Lung microvascular endothelial cell (primary cell): ENCODE measurements at places on chromosomes 4 and X.

DNA sequence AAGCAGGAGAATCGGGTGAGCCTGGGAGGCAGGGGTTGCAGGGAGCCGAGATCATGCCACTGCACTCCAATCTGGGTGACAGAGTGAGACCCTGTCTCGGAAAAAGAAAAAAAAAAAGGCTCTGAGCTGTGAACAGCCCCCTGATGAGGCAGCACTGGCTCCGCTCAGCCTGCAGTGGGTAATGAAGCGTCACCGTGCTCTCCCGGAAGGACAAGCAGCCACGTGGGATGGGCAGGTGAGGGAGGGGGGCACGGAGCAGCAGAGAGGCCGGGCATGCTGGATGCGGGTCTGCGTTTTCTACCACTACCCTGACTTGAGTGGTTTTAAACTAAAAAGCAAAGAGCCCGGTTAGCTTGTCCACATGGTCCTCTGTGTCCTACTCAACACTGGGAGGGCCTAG, 15.5 kb downstream of the TACC3 start:
- no peak for DNase-seq

DNA sequence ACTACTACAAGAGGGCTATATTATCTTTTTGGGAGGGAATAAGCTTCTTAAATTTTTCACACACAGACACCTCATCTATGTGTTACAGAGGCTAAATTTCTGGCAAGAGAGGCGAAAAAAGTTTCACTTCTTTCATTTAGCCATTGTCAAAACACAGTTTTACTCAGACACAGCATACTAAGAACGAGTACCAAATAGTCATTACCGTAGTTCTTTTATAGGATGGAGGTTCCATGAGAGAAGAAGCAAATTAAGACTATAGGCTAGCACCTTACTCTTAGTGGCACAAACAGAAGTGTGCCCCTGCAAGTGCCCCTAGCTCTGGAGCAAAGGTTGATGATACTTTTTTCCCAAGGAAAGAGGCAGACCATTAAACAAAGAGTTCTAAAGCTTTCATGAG, 26.2 kb downstream of the UGT2B7 start:
- DNase-seq, result no peak

DNA sequence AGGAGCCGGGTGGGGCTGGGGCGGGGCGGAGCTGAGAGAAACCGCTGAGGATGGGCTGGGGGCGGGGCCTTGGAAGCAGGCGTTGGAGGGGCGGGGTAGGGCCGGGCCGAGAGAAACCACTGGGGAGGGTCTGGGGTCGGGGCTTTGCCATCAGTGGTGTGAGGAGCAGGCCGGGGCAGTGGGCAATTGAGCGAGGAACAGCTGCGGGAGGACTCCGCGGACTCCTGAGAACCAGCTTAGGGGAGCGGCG, 1.3 kb upstream of the EOLA2 start:
- no peak for DNase-seq

DNA sequence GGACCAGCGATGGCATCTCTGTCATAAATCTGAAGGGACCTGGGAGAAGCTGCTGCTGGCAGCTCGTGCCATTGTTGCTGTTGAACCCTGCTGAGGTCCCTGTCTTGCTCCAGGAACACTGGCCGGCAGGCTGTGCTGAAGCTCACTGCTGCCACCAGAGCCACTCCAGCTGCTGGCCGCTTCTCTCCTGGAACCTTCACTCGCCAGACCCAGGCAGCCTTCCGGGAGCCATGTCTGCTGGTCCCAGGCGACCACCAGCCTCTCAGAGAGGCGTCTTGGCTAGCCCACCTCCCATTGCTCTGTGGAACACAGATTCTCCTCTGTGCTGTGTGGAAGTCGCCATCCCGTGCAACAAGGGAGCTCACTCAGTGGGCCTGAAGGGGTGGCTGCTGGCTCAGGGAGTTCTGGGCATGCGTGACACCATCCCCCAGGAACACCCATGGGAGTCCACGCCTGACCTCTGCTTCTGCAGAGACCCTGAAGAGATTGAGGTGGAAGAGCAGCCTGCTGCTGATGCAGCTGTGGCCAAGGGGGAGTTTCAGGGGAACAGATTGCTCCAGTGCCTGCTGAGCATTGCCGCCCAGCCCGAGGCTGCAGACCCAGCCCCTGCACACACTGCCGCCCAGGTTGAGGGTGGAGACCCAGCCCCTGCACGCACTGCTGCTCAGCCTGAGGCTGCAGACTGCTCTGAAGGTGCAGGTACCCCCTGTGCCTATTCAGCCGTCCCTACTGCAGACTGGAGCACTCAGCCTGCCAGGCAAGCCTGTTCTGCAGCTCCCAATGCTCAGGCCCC, 33.1 kb upstream of the CYP4V2 start:
- DNase-seq, result no peak

- DNase-seq, result no peak
Measured at GRCh38 chr4:147689067-147689466, 5.1 kb upstream of the PRMT9 start.

GRCh38 chrX:124098089-124098488, 136.6 kb downstream of the STAG2 start:
- DNase-seq, result peak; percentile 42

DNA sequence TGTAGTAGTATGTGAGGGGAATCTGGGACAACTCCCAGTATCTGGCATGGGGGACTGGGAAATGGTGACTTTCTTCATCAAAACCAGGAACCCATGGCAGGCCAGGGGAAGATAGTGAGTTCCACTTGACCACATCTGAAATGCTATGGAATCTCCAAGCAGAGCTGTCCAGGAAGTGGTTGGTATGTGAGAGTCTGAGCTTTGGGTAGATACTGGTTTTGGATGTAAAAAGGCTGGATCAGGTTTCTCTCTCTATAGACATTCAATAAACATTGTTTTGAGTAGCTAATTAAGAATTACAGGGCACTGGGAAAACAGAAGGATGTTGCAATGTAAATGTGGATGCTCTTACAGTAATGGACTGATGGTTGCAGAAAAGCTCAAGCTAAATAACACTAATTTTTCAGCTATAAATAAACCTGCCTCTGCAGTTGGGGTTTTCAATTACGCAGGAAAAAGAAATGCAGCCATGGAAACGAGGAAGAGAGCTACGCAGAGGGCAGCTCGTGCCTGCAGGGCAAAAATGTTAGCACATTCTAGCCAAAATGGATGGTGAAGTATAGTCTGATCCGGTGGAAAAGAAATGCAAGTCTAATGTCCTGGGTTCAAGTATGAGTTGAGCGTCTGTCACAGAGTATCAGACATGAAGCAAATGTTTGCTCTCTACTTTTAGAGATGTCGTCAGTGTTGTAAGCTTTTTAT, 13.4 kb upstream of the CHRNA9 start:
- DNase-seq, result peak; percentile 15

GRCh38 chrX:7545564-7545963, 297.4 kb upstream of the VCX start:
- DNase-seq, result no peak

GRCh38 chr4:168380290-168380689, 61.7 kb upstream of the DDX60 start:
- no peak for DNase-seq

DNA sequence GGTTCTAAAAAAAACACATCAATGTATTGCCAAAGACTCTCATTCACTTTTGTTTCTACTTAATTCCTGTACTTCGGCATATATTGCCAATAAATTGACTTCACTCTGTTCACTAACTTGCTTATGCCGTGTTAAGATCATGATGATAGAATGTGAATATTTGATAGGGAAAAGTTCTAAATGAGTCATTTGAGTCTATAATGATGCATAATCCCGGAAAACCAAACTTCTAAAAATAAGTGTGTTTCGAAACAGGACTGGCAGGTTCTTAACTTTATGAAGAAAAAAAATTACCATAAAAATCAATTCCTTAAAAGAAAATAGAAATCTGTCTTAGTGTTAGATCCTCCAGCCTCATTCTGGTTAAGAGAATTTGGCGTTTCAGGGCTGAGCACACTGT, 387.5 kb upstream of the FTHL17 start:
- no peak for DNase-seq

- no peak for DNase-seq
Measured at GRCh38 chrX:72495046-72495445, 77.6 kb downstream of the HDAC8 start.

- peak; percentile 76 for DNase-seq
Measured at GRCh38 chr4:118224243-118224829, 128.5 kb downstream of the PRSS12 start.

DNA sequence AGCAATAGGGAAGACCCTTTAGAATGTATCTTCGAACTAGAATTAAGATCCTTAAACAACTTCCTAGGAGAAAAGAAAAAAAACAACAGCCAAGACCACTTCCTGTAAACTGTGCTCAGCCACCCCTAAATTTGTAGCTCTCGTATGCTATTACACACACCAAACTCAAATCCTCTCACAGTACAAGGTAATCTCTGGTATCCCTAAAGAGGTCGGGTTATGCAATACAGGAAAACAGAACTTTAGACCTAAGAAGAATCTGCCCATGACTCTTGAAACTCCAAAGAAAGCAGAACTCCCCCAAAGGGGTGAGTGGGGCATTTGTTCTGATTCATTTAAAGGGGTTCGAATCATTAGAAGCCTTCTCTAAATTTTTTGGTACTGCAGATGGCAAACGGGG, 170.9 kb upstream of the CASK start:
- no peak for DNase-seq

GRCh38 chr4:140256335-140256734, 102.4 kb upstream of the MAML3 start:
- peak; percentile 70 for DNase-seq

GRCh38 chr4:8461616-8462015, 21.0 kb downstream of the TRMT44 start:
- no peak for DNase-seq

- no peak for DNase-seq
Measured at GRCh38 chrX:10926404-10926803, 184.7 kb upstream of the HCCS start.

GRCh38 chr4:88745581-88746163, 48.0 kb upstream of the NAP1L5 start:
- DNase-seq, result no peak

- no peak for DNase-seq
Measured at GRCh38 chr4:169741569-169741968, 16.2 kb downstream of the HPF1 start.

DNA sequence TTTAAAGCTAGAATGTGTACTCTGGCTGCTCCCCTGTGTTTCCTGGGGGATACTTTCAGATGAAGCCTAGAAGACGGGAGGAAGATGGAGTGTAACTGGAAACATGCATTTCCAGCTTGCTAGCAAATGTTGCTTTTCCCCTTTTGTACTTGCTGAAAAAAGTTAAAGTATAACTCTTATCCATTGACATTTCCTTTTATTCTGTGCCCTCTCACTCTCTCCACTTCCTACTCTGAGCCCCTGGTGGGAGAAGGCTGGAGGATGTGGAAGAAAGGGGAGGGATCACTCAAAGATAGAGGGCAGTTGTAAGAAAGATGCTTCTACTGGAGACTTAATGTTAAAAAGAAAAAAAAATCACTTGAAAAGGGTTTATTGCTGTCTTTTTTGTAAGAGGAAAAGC, 396.5 kb downstream of the DTHD1 start:
- DNase-seq, result no peak

DNA sequence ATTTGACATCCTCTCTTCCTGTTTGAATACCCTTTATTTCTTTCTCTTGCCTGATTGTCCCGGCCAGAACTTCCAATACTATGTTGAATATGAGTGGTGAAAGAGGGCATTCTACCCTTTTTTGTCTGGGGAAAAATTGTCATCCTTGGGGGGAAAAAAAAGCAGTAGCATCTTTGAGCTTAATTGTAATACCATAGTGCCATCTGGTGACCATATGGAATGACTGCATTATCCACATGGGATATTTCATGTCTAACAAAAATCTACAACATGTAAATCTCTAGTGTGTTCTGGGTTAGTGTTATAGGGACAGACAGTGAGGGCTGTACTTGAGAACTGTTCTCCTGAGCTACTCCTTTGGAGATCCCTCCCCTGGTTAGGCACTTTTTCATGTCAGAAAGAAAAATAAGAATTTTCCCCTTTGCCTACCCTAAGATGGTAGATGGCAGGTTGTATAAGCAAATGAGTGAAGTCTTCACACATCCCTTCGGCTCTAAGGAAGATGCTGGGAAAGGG, 26.0 kb downstream of the CAPN6 start:
- peak; percentile 5 for DNase-seq

GRCh38 chr4:117941611-117942010, 92.7 kb upstream of the NDST3 start:
- DNase-seq, result no peak

DNA sequence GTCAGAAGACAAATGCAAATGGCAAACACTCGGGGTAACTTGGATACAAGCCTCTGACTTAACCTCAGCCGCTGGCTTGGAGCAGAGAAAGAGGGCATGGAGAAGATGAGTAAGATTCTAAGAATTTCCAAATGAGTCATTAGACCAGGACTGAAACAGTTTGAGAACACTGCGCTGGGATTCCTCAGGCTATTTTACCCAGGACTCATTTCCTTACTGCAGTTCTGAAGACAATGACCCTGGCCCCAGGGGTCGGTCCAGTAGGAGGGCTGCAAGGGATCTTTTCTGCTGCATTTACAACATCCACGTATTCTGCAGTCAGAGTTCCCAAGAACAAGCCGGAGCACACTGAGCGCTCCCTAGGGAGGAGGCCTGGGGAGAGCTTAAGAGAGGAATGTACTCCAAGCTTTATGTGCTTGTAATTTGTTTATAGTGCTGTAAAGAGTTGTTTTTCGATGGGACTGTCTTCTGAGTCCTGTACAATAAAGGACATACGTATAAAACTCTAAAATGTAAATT, 27.3 kb upstream of the SORBS2 start:
- DNase-seq, result peak; percentile 98

GRCh38 chrX:114201622-114202021, 382.3 kb upstream of the HTR2C start:
- DNase-seq, result no peak

DNA sequence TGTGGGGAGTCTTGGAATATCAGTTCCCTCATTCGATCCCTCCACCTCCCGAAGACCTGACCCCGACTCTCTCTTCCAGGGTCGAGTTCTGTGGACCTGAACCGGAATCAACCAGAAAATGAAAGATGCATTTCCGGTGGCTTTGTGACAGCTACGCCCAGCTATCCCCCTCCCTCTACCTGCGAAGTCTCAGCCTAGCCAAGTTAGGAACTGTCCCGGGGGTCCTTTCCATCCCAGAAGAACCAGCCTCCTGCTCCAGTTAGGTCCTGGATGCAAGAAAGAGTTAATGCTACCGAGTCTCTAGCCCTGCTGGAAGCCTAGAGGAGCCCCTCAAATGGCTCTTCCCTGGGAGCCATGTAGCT, 13.4 kb upstream of the ETDC start:
- DNase-seq, result no peak

GRCh38 chr4:182925298-182925757, 8.1 kb upstream of the DCTD start:
- peak; percentile 74 for DNase-seq

- peak; percentile 44 for DNase-seq
Measured at GRCh38 chr4:75512386-75513211, 1.6 kb downstream of the RCHY1 start.

DNA sequence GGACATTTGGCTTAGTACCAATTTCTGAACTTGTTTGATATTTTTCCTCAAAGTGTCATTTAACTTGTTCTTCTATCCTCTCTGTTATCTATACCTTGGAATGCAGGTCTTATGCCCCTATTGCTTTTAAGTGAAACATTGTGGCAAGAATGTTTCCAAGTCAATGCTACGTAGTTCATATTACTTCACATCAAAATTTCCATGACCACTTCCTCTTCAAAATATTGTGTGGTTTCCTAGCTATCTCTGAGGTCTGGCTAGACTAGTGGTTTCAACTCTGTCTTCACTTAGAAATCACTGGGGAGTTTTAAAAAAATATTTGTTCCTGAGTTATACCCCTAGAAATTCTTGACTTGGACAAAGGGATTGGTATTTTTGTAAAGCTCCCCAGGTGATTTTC, 20.2 kb upstream of the RASGEF1B start:
- DNase-seq, result peak; percentile 31
